Pons (tissue), 1 donor: ENCODE measurements at places on chromosomes 6 and 20.
A peak's percentile ranks its signal among the peaks of the same experiment; 100 is the strongest.

GRCh38 chr20:37390503-37390890 lies 44.6 kb downstream of the SRC start:
- DNase-seq: no peak

GRCh38 chr6:143691900-143692636 lies 14.3 kb downstream of the PHACTR2 start:
- no peak for DNase-seq

DNA sequence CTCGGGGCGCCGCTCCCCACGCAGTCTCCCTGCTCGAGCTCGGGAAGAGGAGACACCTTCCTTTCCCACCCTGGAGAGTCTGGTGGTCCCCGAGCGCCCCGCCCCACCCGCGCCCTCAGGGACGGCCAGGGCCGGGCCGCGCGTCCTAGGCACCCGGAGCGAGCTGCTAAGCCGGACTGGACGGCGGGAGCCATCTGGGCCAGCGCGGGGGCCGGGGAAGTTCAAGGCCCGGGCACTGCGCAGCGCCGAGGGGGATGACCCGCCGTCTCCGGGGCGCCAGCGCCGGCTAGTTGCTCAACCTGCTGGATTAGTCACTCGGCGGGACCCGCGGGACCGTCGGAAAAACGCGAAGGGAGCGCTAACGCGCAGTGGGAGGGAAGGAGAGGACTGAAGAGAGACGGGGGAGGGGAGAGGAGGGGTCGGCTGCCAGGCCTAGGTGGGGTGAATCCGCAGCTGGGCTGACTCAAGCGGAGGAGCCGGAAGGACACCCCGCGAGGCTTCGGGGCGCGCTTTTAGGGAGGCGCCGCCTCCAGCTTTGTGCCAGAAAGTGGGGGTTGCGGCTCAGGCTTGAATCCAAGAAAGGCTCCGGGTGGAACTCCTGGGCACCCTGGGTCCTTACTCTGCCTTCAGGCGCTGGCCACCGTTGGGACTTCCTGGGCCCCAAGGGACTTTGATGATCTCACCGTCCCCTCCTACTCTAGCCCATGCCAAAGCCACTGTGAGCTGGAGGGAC lies 75.7 kb upstream of the FOXP4 start:
- DNase-seq: no peak

- DNase-seq: no peak
These were observed 277.6 kb upstream of the RNF217 start for GRCh38 chr6:124684621-124685020.

GRCh38 chr6:20377623-20378265 lies 23.9 kb upstream of the E2F3 start:
- DNase-seq: no peak

- DNase-seq: peak; percentile 86
These were observed 4.1 kb downstream of the PAQR8 start for GRCh38 chr6:52365866-52366540.

DNA sequence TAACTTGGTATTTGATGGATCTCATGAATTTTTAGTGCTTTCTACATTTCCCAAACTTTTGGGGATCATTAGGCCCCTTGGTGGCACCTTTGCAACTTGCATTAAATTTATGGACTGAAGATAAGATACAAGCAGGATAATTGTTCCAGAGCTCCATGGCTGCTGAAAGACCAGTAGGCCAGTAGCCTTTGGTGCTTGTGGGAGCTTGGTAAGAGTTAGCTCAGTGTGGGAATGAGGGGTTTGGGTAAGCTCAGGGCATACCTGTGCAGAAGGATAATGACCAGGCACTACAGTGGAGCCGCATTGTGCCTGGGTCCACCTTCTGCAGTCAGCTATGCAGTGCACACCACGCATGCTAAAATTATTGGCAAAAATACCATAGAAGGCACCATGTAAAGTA lies 240.5 kb upstream of the SUPT3H start:
- no peak for DNase-seq

DNA sequence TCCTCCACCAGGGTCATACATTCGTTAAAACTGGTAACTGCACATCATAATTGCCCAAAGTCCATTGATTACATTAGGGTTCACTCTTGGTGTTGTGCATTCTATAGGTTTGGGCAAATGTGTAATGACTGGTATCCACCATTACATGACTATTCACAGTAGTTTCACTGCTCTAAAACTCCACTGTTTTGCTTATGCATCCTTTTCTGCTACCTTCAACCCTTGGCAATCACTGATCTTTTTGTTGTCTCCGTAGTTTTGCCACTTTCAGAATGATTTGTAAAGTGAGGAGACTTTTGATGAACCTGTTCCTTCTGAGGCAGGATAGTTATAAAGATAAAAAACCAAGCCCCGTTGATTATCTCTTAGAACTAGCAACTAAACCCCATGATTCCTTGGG lies 187.3 kb upstream of the MCHR2 start:
- DNase-seq: no peak

- no peak for DNase-seq
These were observed 110.3 kb upstream of the BTBD3 start for GRCh38 chr20:11807054-11808048.

- no peak for DNase-seq
These were observed 123.2 kb downstream of the TAF4 start for GRCh38 chr20:61942526-61942925.

GRCh38 chr6:145428706-145429105 lies 306.6 kb downstream of the EPM2A start:
- DNase-seq: peak; percentile 35

DNA sequence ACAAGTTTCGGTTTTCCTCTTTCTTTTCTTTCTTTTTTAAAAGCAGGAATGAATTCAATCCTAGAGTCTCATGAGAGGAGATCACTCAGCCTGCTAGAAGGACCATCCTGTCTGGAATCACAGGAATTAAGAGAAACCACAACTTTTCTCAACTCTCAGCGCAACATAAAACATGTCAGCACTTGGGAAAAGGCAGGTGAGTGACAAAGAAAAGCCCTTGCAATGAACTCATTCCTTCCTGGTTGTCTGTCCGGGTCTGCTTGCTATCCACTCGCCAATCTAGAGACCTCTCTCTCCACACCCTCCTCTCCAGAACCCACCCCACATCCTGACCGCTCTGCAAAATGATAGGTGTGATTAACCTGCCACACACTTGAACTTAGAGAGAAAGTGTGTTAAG lies 253.8 kb downstream of the LY86 start:
- DNase-seq: no peak

DNA sequence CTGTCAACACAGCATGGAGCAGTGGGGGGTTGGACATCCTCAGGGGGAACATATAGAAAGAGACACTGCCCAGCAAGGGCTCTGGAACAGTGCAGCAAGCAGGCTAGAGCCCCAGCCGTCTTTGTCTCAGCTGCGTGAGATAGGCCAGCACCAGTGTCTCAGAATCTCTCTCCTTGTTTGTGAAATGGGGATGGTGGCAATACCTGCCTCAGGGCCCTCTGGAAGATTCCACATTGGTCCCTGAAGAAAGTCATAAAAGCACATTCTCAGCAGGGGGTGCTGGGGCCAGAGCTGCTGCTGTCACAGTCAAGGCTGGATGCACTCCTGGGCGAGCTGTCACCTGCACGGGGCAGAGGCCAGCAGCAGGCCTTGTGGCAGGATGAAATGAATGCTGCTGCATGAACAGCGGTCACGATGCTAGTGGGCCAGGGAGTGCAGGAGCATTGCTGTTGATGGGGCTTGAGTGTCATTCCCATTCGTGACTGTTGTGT lies 121.7 kb downstream of the SYCP2 start:
- no peak for DNase-seq

DNA sequence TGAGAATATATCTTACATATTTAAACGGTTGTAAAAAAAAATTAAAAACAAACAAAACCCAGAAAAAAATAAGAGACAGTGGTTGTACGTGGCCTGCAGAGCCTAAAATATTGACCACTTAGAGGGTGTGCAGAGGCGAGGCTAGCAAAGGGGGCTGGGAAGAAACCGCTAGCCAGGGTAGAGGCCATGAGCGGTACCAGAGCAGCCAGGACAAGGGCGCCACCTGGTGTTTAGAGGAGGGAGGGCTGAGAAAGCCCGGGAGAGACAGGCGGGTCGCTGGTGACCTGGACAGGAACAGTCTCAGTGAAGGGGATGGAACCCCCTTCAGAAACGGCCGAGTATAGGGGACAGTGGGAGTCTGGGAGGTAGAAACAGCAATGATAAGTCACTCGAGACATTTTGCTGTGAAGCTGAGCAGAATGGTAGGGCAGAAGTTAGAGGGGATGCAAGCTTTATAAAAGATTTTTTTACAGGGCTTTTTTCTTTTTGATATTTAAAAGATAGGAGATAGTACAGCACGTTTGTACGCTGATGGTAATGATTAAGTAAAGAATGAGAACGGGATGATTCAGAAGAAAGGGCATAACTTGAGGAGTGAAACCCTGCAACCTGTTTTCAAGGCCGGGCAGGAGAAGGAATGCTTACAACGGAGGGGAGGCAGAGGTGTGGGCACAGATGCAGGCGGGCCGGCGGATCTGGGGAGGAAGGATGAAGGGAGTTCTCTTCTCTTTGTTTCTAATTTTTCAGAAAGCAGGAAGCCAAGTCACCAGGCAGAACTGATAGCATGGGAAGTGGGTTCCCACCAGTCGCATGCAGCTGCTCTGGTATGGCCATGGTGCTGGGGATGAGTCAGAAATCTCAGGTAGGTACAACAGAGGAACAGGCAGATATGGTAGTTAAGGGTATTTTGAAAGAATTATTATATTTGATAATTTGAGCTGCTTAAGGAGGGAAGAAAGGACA lies 76.2 kb downstream of the FAM229B start:
- DNase-seq: peak; percentile 51

- peak; percentile 52 for DNase-seq
These were observed 7.2 kb downstream of the ADGRF1 start for GRCh38 chr6:47034926-47035325.

- no peak for DNase-seq
These were observed 746.0 kb upstream of the DEFB115 start for GRCh38 chr20:30511322-30512030.

DNA sequence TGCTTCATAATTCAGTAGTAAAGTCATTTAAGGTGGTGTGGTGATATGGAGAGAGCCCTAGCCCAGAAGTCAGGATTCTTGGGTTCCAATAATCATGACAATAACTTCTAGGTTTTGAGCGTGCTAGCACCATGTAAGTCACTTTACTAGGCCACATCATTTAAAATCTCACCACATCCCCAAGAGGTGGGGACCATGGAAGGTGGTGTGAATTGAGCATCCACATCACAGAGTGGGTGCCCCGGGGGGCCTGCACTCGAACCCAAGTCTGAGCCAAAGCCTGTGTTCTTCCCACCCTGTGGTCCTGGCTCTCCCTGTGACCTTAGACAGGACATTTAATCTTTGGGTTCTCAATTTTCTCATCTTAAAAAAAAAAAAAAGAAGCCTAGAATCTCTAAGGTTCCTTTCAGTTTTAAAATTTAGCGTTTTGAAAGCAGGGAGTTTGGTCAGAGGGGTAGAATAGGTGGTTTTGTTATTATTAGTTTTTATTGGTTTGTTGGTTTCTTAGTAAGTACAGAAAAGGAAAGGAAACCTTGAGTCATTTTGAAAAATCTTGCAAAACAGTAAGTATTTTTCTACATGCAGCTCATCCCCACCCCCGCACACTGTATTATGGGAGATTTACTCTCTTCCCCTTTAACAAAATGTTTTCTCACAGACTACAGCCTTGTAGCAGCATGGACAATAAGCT lies 26.4 kb downstream of the ARMC2 start:
- DNase-seq: no peak

GRCh38 chr20:49627329-49627761 lies 59.4 kb upstream of the PTGIS start:
- DNase-seq: no peak

DNA sequence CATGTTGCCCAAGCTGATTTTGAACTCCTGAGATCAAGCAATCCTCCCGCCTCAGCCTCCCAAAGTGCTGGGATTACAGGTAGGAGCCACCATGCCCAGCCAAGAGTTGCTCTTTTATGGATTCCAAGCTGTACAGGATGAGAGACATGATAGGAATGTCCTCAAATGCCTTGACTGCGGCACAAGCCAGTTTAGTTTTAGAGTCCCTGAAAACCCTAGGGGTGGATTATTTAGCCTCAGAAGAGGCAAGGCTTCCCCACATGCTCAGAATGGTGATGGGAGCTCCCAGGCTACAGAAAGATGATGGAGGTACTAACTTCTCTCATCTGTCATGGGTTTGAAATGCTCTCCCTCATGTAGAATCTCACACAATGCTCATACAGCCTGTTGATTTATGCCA lies 280.5 kb upstream of the PRND start:
- DNase-seq: no peak

- DNase-seq: no peak
These were observed 13.1 kb downstream of the CST7 start for GRCh38 chr20:24962182-24962492.

DNA sequence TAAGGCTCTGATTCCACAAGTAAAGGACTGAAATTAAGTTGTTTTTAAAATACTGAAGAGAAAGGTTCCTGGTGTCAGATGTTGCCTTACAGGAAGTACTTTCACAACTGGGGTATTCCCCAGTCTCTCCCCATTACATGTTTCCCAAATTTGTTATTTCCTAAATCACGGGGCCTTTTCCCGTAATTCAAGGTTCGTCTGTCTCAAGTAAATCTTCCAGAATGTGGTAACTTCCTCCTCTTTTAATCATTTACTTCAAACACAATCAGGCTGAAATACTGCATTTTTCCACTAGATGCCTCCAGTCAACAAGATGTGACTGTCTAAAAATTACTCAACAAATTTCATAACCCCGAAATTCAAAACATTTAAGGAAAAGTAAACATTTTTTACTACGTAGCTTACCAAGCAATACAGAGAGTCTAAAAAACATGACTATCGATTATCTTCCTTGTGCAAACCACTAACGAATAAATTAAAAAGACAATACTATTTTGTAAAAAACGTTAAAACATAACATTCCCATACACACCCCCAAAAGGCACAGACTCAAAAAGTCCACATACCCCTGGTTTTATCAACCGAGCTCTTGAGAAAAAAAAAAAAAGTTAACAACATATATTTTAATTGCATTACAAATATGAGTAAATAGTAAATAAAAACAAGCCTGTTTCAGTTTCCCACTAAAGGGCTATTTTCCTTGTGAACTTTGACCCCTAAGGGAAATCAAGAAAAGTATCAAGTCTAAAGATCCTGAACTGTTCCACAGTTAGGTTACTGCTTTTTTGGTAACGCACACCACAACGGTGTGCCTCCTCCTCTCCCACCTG lies 1.7 kb downstream of the SOD2 start:
- DNase-seq: peak; percentile 93

- no peak for DNase-seq
These were observed 61.2 kb downstream of the RPP40 start for GRCh38 chr6:4942673-4943009.

- no peak for DNase-seq
These were observed 492.5 kb downstream of the CDKAL1 start for GRCh38 chr6:21026576-21027273.

GRCh38 chr6:170147056-170147787 lies 143.7 kb downstream of the DLL1 start:
- peak; percentile 47 for DNase-seq

GRCh38 chr20:56909918-56910714 lies 281.0 kb downstream of the TFAP2C start:
- DNase-seq: no peak
